NCI-H1048 (cell line): ENCODE measurements at places on chromosomes 13 and 19.

- no peak for DNase-seq
These were observed 579 bp downstream of the ZNF566 start for GRCh38 chr19:36488846-36489117.

GRCh38 chr13:77386880-77387606 is 60.1 kb upstream of the MYCBP2 start:
- DNase-seq, result no peak

GRCh38 chr19:45761714-45762113 is 7.3 kb downstream of the SIX5 start:
- no peak for DNase-seq

- DNase-seq, result no peak
These were observed 115.8 kb downstream of the TRPC4 start for GRCh38 chr13:37753776-37754175.

DNA sequence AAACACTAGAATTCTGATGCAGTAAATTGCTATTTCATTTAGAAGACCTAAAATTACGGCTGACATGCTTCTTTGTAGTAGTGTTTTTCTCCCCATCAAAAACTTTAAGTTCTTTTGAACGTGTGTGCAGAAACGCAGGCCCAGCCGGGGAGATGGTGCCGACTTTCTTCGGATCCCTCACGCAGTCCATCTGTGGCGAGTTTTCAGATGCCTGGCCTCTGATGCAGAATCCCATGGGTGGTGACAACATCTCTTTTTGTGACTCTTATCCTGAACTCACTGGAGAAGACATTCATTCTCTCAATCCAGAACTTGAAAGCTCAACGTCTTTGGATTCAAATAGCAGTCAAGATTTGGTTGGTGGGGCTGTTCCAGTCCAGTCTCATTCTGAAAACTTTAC is 98.3 kb downstream of the TNFRSF19 start:
- no peak for DNase-seq

- DNase-seq, result no peak
These were observed 513.6 kb downstream of the PCDH9 start for GRCh38 chr13:66716538-66716937.

DNA sequence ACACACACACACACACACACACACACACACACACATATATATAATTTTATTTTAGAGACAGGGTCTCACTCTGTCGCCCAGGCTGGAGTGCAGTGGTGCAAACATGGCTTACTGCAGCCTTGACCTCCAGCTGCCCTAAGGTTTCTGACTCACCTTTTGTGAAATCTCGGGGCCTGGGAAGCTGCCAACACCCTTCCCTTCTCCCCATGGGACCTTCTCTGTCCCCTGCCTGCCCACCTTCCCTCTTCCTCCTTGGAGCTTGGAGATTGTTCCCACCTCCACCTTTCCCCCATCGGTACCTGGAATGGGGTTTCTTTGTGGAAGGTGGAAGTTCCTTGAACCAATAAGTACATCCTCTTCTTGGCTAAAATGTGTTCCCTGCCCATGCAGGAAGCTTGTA is 6.3 kb downstream of the ARRDC5 start:
- DNase-seq, result no peak

GRCh38 chr19:10379880-10380312 is 476 bp downstream of the TYK2 start:
- no peak for DNase-seq

DNA sequence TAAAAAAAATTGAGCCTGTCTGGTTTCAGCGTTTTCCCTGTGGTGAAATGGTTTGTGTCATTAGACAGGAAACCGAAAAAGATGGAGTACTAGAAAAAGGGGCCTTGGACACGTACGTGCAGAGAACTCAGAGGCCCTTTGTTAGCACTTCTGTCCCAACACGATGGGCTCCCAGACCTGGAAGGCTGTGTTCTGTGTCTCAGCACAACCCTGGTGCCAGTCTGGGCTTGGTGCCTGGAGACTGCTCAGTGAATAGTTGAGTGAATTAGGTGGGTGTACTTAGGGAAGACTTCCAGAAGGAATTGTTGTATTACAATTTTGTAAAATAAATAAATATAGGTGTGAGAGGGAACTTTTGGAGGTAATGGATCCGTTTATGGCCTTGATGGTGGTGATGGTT is 8.7 kb downstream of the ZNF71 start:
- DNase-seq, result no peak

DNA sequence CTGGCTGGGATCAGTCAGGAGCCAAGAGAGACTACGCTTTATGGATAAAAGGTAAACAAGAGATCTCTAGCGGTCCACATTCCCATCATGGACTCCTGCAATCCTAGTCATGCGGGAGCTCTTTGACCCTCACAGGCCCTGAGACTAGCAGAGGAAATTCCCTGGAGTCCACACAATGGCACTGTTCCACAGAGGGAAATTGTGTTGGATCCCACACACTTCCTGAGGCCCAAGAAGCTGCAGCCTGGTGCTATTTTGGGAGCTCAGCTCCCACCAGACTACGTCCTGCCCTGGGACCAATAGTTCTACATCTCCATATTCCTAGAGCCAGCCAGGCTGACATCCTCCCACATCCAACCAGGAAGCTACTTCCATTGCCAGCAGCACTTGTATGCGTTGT is 2358.4 kb downstream of the PCDH9 start:
- DNase-seq, result no peak

GRCh38 chr13:75013818-75014217 is 468.2 kb downstream of the TBC1D4 start:
- no peak for DNase-seq

- no peak for DNase-seq
These were observed 902 bp upstream of the CCDC106 start for GRCh38 chr19:55646889-55647731.
